ENCODE measurements at places on chromosomes 16 and 17.

GRCh38 chr17:29061036-29061435, 18.1 kb downstream of the PIPOX start:
- no peak for DNase-seq

DNA sequence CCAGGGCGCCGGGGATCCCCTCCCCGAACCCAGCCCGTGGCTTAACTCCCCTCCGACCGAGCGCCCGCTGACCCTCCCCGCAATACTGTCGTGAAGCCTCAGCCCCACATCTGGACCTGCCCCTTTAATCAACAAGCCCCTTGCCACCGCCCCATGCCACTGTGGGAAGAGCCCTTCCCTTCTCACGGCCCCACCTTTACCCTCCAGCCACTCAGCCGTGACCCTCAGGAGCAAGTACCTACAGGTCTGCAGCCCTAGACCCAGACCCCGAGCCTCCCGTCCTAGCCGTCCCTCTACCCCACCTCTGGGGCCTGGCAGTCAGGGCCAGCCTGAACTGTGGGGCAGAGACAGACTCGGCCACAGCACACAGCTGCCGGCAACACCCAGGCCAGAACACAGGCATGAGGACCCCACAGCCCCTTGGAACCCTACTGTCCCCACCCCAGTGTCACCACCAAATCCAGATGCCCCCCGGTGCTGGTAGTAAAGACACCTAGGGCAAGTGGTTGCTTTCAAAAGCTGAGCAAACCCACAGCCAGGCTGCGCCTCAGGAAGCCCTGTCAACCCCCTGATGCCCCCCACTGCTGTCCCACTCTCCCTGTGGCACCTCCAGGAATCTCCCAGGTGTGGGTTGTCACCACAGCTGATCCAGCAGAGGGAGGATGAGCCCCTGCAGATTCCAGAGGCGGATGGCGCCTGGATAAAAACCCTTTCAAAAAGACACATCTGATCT, 1.4 kb downstream of the NXPH3 start:
- DNase-seq: no peak

- no peak for DNase-seq
Measured at GRCh38 chr16:88824256-88825077, 12.7 kb upstream of the APRT start.

DNA sequence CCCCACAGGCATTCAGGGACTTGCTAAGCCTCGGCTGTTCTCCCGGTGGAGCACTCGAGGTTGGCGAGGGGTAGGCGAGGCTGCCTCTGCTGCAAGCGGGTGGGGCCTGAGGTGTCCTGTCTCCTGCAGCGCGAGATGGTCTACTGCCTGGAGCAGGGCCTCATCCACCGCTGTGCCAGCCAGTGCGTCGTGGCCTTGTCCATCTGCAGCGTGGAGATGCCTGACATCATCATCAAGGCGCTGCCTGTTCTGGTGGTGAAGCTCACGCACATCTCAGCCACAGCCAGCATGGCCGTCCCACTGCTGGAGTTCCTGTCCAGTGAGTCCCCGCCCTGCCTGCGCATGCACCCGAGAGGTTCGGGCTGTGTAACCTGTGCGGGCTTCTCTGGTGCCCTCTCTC, 26.3 kb downstream of the TSC2 start:
- no peak for DNase-seq

- DNase-seq: no peak
Measured at GRCh38 chr16:30110661-30111060, 2.7 kb downstream of the GDPD3 start.

DNA sequence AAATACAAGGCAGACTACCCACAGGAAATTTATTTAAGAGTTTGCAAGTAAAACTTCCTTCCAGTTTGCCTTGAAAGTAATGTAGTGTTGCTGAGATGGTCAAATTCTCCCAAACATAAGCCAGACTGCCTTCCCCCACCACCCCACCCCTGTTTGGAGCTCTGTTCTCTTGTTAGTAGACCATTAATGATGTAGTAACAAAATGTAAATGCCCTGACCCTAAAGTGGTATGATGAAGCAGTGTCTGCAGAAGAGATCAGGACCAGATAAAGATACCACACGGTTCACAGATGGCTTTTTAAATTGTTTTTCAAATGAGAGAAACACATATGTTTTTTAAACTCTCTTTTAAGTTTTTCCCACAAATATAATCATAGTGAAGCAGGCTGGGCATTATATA, 136.4 kb upstream of the TMEM97 start:
- DNase-seq: no peak

DNA sequence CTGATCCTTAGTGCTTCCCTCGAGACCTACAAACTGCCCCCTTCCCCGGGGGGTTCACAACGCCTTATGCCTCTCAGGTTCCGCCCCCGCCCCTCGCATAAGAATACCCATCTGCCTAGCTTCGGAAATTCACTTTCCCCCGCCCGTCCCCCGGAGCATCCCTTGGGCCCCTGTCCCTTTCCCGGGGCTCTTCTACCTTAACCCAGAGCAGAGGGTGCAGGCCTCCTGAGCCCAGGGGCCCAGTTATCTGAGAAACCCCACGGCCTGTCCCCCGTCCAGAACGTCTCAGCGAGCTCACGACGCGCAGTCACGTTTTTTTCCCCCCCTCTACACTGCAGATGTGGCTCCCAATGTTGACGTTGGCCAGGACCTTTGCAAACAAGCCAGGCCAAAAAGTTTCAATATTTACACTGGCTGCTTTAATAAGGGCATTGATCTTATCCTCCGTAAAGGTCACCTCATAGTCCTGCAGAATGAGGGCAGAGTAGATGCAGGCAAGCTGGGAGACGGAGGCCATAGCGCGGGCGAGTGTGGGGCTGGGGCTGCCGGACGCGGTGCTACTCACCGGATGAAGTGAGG, 1.4 kb upstream of the NBR1 start:
- peak; percentile 7 for DNase-seq

DNA sequence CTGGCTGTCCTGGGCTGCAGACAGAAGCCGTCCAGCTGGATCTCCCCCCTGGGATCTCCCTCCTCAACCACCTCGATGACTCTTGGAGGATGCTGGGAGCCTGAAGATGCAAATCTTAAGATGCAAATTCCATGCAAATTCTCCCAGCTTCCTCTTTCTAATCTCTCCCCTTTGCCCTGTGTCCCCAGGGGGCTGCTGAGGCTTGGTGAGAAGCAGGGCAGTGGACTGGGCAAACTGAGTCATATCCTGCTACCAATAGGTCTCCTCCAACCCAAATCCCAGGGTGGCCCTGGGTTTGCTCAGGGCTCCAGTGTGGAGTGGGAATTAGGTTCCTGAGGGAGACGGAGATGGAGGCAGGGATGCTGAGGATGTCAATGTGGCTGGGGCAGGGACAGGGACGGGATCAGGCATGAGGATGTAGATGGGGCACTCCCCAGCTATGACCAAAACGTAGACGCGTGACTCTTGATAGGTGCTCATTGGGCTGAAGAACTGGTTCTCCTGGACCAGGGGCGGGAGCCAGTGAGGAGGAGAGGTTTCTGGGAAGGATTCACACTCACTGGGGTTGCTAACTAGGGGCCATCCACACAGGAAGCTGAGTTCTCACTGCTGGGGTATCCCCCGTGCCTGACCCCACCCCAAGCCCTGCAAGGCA, 3.6 kb upstream of the ALOX12B start:
- DNase-seq: no peak

DNA sequence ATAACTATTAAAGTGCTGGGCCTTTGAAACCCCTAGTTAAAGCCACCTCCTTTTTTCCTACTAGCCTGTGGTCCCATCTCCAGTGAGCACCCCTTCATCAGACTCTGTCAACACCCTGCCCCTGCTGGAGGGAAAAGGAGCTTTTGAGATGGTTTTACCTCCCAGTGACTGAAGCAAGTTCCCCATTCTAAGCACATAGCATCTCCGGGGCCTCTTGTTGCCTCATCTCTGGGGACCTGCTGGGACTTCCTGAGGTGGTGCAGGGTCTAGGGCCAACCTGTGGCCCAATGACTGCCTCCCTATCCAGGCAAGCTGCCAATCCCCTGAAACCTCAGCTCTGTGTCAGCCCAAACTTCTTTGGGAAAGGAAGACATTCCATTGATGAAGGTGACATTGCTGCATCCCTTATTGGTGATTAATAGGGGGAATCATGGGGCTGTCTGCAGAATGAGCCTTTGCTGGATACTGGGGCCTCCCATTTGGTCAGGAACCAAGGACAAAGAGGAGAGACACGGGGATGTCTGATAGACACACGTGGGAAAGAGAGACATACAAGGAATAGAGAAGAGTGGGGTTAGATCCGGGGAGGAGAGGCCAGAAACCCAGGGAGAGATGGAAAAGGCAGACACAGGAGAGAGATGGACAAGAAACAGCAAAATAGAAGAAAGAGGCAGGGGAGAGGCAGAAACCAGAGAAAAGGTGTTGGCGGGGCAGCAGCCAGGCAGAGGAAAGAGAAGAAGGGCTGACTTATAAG, 2.4 kb downstream of the C1QL1 start:
- no peak for DNase-seq

- no peak for DNase-seq
Measured at GRCh38 chr16:5551909-5552308, 454.3 kb upstream of the EEF2KMT start.

GRCh38 chr16:12321311-12321842, 344.8 kb downstream of the SNX29 start:
- DNase-seq: no peak

GRCh38 chr17:79045842-79046196, 21.9 kb downstream of the C1QTNF1 start:
- DNase-seq: peak; percentile 42

GRCh38 chr17:79778504-79779083, 646 bp downstream of the CBX2 start:
- no peak for DNase-seq

DNA sequence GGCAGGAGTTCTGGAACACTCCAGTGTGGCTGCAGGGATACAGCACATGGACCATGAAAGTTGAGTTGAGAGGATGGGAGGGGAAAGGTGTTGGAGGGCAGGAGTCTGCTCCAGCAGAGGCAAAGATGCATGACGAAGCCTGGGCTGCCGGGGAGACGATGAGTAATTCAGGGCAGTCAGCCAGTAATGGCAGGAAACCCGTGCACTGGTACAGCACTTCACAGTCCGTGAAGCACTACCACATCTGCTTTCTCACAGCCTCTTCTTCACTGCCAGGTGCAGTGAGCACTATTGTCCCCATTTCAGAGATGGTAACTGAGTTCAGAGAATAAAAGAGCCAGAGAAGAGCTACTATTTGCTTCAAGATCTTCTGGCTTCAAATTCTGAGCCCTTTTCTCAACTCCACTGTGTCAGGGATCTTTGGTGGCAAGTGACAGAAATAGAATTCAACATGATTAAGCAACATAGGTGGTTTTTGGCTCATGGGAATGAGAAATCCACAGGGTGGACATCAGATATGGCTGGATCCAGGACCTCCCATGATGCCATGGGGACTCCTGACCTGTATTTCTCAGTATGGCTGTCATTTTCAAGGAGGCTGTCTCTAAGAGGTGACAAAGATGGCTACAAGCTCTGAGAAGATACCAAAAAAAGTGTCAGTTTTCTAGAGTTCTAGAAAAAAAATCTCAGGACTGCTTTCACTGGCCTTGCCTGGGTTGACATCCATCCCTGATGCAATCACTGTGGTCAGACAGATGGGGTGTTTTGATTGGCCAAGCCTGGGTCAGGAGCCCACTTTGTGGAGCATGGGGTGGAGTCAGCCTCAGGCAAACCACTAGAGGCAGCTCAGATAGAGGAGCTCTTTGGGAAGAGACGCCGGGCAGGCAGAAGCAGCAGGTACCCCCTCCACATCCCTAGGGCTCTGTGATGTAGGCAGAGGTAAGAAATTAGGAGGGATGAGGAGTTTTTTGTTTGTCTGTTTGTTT, 24.7 kb downstream of the IL21R start:
- peak; percentile 65 for DNase-seq

GRCh38 chr17:8798846-8799569, at the start of gene MFSD6L:
TSS of gene MFSD6L (minus strand) at chr17:8799365. CDS start at chr17:8799120, 245 bp downstream.
- DNase-seq: no peak

GRCh38 chr17:47733674-47734410, 806 bp downstream of the TBX21 start:
- DNase-seq: no peak

DNA sequence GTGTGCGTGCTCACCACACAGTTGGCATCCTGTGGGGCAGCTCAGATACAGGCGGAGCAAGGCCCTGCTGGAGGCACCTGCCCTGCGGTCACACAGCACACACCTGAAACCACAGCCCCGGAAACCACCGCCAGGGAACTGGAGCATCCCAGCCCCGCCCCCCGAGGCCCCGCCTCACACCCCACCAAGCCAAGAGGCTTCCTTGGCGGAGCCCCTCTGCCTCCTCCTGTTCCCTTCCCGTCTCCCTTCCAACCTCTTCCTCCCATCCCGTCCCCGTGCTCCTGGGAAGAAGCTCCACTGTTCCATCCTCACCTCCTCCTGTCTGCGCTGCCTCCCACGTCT, 205.5 kb downstream of the NTN1 start:
- no peak for DNase-seq

- peak; percentile 72 for DNase-seq
Measured at GRCh38 chr16:89256651-89257254, 39.2 kb downstream of the ZNF778 start.

GRCh38 chr17:74770498-74771318, 5.4 kb downstream of the NAT9 start:
- peak; percentile 73 for DNase-seq

- peak; percentile 50 for DNase-seq
Measured at GRCh38 chr17:10616502-10617119, 40.5 kb downstream of the MYH3 start.

- no peak for DNase-seq
Measured at GRCh38 chr17:63780507-63780906, 6.5 kb downstream of the DDX42 start.

DNA sequence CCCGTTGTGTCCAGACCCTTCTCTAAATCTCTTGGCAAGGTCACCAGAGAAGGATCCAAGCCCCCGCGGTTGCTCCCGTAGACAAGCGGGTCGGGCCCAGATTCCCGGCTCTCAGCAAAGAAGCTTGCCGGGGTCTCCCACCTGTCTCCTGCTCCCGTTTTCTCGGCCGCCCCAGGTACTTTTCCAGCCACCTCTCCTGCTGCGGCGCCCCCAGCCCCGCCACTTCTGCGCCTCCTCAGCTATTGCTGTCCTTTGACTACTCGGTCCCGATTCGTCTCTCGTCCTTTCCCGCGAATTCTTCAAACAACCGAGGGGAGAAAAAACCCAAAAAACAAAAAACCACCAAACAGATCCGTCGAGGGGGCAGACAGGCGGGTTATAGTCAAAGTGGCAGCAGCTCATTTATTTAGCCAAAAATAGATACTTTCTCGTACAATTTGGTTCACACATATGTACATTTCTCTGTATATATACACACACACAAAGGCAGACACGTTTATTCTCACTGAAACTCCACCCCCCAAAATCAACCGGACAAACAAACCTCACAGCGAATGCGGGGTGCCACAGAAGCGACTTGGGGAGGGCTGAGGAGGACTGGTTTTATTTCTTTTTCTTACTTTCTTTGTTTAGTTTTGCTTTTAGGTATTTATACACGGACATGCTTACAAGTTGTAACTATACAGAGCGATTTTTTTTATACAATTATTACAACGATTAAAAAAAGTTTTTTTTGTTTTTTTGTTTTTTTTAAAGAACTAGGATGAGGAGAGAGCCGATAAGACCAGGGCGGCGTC, 3.5 kb downstream of the IRX3 start:
- DNase-seq: no peak

GRCh38 chr17:16911141-16911937, 60.6 kb downstream of the TNFRSF13B start:
- DNase-seq: no peak

Measured in effector CD4-positive, alpha-beta T cell (primary cell).